ENCODE measurements at places on chromosomes 5 and 9.

DNA sequence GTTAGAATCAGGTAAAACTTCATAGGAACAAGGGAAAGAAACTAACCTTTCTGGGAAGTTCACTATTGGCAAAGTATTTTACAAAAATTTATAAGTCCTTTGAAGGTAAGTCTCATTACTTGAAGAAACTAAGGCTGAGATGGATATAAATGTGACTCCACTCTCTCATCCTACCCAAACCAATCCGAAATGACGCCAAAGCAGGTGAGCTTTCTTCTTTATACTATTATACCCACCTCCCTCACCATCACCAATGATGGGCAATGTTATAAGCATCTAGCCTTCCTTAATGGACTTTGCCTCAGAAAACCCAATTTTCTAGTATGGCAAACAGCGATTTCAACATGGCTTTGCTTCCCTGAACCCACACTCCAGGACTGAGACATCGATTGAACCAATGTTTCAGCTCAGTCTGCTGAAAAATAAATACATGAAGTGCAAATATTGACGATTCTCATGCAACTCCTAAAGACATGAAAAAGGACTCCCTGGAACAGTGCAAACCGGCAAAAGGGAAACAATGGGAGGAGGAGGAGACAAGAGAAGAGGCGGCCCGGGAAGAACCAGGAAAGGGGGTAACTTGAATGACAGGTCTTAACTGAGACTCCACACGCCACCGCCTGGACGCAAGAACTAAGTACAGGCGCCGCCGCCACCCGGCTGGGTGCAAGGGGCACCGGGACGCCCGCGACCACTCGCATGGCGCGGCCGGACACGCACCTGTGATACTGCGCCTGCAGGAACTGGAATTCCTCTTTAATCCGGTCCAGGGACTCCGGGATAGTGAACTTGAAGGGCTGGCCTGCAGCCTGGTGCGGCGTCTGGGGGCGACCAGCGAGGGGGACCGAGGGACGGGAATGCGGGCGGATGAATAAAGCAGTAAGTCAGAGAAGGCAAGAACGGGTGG is 2.5 kb downstream of the TLE1 start:
- peak; percentile 69 for DNase-seq

DNA sequence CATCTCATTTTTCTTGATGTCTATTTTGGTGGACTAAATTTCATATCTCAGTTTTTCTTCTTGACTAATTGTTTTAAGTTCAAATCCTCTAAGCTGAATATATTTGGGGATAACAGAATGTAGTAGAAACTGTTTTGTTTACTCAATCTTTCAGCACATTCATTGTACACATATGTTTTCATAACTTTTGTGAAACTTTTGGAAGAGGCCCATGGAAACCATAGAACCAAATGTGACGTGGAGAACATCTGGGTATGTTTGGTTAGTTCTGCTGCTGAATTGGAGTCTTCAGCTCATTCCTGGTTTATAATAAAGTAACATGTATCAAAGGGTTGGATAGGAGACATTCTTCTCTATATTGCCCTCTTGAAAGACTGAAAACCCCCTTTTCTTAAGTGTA is 88.4 kb downstream of the CCDC171 start:
- no peak for DNase-seq

- no peak for DNase-seq
Observed at GRCh38 chr5:90843443-90843842, 284.8 kb downstream of the ADGRV1 start.

GRCh38 chr9:4486176-4486575 is 4.1 kb upstream of the SLC1A1 start:
- DNase-seq: no peak

- DNase-seq: peak; percentile 37
Observed at GRCh38 chr9:33165263-33166151, 1.6 kb downstream of the B4GALT1 start.

GRCh38 chr5:54601411-54602230 is 84.1 kb downstream of the SNX18 start:
- no peak for DNase-seq

DNA sequence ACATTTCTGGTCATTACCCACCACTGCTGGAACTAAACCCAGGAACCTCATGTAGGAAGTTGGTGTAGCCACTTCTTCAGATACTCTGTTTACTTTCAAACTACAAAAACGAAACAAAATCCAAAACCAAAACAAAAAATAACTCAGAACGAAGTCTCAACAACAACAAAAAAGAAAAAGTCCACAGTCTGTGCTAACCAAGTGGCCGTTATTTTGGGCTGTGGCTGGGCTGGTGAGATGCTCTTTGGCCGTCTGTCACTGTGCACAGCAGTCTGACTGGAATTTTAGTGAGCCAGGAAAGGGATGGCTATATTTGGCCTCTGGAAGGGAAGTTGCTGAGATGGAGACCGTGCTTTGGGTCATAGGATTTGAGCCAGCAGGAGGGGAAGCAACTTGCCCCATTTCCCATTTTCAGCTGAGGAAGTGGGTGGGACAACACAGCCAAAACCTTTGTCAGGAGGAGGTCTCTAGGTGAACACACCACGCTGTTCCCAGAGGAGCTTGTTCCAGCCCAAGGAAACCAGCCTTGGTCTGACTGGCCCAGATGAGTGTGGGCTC is 334.1 kb downstream of the ZSWIM6 start:
- DNase-seq: no peak

All from NCI-H226 (cell line).